ENCODE measurements at places on chromosomes 3 and 15.

DNA sequence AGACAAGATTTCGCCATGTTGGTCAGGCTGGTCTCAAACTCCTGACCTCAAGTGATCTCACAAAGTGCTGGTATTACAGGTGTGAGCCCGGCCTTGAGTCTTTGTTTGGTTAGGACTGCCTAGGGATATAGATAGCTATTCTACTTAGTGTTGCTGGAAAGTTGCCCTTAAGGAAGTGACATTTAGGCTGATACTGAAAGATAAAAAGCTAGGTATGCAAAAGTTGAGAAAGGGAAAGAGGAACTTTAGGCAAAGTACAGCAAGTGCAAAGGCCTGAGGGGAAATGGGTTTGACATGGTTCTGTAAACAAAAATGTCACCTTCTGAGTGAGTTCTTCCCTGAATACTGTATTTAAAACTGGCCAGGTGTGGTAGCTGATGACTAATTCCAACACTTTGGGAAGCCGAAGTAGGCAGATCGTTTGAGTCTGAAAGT, 111.5 kb downstream of the ZNF609 start:
- DNase-seq: no peak

- peak; percentile 74 for DNase-seq
Measured at GRCh38 chr3:49703443-49703927, 14.1 kb downstream of the RNF123 start.

DNA sequence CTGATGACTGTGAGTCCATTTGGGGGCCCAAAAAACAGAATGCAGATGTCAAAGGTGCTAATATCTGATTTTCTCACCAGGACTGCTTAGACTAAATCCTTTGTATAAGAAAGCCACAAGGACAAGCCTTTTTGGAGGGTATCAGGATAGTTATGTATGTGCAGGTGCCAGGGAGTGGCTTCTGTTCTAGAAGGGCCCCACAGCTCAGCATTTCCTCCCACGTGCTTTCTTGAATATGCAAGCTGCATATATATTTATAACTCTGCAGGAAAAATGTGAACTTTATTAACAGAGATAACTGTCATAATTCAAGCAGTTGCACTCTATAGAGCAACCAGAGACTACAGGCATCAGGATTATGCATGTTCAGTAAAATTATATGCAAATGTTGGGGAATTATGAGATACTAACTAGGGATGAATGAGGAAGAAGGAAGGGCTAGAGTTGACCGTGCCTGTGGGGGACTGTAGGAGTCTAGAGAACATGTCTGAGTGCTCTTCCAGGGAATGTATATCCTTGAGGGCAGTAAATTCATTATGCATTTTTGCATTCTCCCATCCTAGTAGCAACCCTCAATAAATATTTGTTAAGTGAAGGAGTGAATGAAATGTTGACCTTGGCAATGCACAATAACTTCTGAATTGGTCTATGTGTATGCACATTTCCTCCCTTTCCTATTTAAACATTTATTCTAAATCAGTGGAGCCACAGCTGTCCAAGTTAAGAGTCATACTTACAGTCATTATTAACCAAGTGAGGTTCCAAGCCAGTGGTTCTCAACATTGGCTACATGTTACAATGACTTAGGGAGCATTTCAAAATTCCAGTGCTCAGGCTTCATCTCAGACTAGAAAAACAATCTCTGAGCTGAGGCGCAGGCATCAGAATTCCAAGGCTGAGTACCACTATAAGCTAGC, 94.8 kb upstream of the ANKRD28 start:
- peak; percentile 1 for DNase-seq

DNA sequence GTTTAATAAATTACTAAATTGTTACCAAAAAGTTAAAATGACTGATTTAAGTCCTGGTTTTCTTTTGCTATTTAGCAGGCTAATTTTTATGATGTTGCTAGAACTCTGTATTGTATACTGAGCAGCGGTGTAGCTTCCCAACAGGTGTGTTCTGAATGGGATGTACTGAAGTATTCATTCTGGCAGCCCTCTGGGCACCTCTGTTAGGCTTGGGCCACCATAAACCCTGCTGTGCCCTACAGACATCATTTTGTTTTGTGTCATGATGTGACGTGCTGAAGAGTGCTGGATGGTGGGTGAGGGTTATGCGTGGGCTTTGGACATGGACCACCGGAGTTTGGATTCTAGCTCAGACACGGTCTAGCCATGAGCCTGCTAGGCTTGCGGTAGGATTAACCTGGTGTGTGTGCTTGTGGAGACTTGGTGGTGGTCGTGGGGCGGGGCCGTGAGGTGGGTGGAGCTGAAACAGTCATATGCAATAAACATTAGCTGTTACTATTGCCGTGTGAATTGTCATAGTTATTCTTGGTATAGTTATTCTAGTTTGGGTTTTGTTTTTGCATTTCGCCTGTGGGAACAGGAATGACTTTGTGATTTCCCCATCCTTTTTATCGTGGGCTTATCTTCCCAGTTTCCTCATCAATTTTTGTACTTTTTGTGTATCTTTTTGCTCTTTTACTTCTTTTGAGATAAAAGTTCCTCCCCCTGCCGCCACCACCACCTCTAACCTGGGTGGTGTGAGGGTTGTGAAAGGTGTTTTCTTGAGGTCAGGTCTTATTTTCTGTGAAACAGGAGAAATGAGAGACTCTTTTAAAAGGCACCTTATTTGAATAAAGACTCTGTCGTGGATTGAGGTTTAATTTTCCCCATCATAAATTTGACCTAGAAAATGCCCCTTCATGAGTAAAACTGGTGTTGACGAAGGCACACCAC, 93.7 kb downstream of the MCTP2 start:
- no peak for DNase-seq

DNA sequence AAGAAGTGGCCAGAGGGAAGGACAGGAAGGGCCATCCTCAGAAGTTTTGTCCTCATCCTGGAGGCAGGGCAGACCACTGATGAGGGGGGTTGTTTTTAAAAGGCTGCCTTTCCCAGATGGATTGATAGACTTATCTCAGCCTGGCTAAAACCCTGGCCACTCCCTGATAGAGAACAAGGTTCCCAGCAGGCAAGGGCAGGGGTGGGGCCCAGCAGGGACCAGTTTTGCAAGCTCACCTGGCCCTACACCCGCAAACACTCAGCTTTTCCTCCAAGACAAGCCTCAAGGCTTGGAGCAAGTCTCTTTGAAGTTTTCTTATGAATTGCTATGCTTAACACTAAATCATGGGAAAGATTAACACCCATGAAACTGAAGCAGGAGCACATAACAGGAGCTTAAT, 9.1 kb downstream of the LIPC start:
- no peak for DNase-seq

- peak; percentile 42 for DNase-seq
Measured at GRCh38 chr3:181683563-181683962, 28.2 kb upstream of the SOX2 start.

DNA sequence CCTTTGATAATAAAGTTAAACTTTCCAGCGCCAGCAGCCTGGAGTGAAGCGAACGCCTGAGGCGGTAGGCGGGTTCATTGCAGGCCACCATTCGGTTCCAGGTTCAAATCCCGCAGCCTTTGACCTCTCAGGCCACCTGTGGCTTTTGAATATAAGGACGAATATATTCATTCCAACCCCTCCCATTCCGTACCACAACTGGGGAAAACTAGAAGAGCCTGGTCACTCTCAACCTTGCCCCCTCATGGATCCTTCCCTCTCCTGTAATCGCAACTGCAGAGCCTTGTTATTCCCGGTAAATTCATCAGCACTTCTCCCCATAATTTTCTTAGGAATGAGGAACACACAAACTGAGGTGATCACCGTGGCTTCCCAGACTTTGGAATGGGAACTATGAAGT, 35.2 kb downstream of the ZIC4 start:
- no peak for DNase-seq

- no peak for DNase-seq
Measured at GRCh38 chr3:31275038-31275572, 257.6 kb upstream of the STT3B start.

DNA sequence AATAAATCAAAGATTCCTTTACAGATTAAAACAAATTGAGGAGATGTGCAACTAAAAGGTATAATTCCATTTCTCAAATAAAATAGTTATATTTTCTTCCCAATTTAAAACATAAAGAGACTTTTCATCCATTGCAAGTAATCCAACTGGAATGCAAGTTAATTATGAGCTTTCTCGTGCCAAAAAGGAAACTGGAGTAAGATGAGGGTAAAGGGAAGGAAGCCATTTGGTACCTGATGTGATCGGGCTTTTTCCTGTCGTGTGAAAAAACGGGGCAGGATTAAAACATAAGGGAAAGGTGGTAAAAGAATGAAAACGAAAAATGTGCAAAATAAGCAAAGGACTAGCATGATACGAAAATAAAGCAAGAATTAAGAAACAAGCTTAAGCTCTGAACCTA, 41.8 kb upstream of the XXYLT1 start:
- no peak for DNase-seq

DNA sequence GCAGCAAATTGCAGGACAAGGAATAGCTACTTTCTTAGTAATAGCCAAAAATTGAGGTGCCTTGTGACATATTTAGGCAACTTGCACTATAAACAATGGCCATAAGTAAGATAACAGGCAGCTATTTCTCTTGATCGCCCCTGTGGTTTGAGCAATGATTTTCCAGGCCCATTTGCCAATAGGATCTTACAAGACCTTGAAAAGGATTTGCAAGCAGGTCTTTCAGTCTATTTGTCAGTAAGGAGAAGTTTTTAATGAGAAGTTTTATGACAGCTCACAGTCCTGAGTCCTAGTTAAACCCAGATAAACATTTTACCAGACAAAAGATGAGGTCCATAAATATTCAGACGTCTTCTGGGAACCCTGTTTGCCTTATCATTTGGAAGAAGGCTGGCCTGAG, 645.5 kb downstream of the RBMS3 start:
- no peak for DNase-seq

- no peak for DNase-seq
Measured at GRCh38 chr15:74793135-74794028, 11.5 kb downstream of the CSK start.

DNA sequence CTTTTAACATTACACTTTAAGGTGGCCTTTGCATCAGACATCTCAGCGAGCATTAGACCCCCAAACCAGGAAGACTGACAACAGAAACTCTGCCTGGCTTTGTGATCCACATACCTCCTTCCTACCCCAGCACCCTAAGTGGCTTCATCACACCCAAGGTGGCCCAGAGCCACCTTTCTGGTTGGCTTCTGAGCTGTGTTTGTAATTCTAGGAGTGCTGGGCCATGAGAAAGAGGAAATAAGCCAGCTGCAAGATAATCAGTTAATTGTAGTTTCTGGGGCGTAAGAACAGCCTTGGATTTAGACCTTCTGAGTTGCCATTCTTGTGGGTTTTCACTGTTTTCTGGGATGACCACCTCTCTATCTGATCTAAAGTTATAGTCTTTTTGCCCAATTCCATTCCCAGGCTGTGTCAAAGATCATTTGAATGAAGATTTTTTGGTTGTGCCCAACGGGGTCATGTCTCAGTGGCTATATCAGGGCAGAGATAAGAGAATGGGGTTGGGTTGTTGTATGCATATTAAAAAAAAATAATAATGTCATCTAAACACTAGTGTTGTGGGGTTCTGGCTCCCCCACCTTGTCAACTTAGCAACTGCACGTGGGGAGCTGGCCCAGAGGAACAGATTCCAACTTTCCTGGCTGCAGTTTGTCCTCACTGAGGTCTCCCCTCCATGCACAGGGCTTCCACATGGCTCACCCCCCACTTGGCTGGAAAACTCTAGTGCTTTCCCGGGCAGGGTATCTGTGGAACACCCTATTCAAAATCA, 234.8 kb upstream of the WNT5A start:
- DNase-seq: no peak

DNA sequence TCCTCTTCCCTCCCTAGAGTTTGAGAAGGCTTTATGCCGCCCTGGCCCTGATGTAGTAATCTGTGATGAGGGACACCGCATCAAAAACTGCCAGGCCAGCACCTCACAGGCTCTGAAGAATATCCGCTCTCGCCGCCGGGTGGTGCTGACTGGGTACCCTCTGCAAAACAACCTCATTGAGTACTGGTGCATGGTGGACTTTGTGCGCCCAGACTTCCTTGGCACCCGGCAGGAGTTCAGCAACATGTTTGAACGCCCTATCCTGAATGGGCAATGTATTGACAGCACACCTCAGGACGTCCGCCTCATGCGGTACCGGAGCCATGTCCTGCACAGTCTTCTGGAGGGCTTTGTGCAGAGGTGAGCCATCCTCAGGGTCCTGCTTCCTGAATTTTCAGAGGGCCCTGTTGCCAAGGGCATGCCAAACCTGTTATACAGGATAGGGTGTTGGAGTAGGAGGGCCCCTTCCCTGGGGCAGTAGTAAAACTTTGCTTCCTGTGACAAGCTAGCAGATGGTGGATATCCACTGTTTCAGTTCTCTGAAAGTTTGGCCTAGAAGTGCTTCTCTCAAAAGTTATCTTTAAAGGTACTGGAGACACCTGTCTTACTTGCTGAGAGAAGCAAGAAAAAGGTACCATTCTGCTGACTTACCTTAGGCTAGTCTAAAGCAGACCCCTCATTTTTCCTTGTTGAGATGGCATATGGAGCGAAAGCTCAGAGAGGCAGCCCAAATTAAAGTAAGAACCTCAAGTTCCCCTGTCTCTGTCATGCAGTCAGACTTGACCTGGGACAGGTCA, 33.7 kb upstream of the TEX264 start:
- no peak for DNase-seq

DNA sequence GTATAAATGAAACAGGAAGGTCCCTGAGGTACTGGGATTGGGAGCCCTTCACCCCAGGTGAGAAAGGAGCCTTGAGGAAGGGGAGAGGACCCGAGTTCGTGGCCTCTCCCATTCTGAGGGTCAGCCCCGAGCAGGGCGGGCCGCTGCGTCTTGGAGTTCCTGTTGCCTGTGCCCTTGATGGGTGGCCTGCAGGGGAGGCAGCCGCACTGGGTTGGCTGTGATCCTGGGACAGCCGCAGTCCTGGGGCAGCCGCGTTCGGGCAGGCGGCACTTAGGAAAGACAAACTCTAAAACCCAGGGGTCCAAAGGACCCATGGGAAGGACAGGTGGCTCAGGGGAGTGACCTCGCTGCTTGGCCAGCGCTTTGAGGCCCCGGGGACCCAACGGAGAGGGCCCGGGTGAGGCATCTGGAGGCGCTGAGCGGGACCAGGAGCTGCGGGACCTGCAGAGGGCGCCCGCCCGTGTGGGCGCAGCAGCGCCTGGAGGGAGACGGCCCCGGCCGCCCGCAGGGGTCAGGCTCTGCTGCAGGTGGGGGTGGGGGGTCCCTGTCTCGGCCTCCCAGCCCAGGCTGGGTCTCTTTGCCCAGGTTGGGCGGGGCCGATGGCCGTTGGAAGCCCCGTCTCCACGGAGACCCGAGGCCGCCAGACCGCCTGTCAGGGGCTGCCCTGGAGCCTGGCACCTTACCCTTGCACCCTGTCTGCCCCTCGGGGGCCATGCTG, 65.1 kb downstream of the HMCES start:
- DNase-seq: no peak

DNA sequence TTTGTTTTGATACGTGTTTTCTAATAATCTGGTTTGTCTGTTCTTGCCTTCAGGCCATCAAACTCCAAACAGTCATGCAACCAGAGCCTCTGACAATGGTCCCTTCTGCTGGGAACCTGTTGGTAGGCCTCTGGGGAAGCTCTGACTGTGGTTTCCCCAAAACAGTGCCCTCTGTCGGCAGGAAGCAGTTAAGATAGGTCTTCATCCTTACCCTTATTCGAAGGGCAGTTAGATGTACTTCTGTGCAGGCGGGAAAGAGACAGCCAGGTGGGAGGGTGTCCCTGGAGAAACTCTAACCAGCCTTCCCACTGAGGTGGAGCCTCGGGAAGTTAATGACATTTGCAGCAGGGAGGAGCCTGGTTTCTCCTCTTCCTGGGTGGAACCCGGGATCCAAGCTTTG, 81.6 kb upstream of the CHMP2B start:
- no peak for DNase-seq

GRCh38 chr3:86986671-86987420, 4.1 kb downstream of the VGLL3 start:
- DNase-seq: no peak

GRCh38 chr3:38840987-38841386, 25.0 kb upstream of the SCN10A start:
- no peak for DNase-seq

All from NCI-H2081 (cell line).